ENCODE measurements at places on chromosomes 11 and 22.

DNA sequence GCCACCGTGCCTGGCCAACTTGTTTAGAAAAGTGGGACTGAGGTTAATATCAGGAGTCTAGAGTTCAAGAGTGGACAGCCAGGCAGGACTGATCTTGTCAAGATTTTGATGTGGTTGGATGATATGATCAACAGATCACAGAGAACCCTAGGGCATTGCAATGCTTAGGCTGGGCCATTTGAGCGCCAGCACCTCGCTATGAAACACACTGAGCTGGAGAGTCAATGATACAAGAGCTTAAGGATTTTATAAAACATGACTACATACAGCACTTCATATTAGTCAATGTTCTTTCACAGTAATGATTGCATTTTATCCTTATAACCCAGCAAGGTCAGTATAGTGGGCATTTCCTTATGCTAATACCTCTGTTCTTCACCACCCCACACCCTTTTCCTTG, 15.4 kb upstream of the PEX26 start:
- no peak for DNase-seq

- DNase-seq, result no peak
Observed at GRCh38 chr22:37502342-37503182, 16.4 kb upstream of the MFNG start.

GRCh38 chr22:35045451-35045850, 20.5 kb upstream of the ISX start:
- no peak for DNase-seq

DNA sequence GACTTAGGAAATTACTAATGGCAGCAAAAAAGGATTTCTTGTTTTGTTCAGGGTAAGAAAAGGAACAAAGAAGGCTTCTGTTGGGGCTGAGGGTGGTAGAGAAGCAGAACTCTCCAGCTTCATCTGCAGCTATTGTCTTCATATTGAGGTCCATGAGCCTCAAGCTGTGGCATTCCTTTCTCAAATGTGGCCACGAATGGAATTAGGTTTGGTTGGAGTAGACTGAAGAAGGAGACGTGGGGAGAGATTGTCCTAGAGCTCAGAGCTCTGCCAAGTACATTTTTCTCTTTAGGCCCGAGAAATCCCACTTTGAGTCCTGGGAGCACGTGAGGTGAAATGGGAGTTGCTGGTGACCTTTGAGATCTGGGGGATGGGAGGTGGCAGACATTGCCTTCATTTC, 25.8 kb upstream of the MYOD1 start:
- no peak for DNase-seq

GRCh38 chr11:80082406-80082805, 641.6 kb upstream of the TENM4 start:
- DNase-seq, result no peak

- DNase-seq, result no peak
Observed at GRCh38 chr22:43515902-43516301, 104.1 kb downstream of the MPPED1 start.

- DNase-seq, result no peak
Observed at GRCh38 chr11:3149852-3150188, 15.3 kb downstream of the OSBPL5 start.

DNA sequence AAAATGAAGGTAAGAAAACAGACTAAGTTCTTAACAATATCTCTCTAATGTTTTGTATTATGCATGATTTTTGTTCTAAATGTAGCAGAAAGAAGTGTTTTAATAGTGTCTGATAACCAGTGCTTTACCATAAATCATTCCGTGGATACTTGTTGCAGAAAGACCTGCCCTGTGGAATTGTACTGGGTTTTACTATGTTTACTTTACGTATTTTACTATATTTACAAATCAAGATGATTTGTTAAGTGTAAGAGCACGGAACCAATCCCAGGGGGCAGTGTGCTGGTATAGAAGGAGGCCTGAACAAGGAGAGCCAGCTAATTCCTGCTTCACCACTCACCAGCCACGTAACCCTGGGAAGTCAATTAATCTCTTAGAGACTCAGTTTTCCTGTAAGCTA, 1.4 kb downstream of the HTR3B start:
- DNase-seq, result no peak

GRCh38 chr22:41976961-41977566, 7.8 kb downstream of the SEPTIN3 start:
- DNase-seq, result no peak

DNA sequence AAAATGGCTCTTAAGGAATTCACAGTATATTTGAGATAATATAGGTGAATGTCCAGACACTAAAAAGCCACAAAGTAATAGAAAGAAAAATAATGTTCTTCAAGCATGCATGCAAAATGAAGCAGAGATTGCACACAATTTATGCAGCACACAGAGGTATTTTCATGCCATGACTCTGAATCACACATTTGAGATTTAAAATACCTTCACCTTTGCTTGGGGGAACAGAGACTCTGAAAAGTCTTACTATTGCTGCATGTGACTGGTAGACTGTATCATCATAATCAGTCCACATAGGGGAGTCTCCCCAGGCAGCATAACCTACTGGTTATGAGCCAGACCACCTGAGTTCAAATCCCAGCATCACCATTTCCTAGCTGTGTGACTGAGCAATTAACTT, 96.2 kb downstream of the RCN1 start:
- no peak for DNase-seq

DNA sequence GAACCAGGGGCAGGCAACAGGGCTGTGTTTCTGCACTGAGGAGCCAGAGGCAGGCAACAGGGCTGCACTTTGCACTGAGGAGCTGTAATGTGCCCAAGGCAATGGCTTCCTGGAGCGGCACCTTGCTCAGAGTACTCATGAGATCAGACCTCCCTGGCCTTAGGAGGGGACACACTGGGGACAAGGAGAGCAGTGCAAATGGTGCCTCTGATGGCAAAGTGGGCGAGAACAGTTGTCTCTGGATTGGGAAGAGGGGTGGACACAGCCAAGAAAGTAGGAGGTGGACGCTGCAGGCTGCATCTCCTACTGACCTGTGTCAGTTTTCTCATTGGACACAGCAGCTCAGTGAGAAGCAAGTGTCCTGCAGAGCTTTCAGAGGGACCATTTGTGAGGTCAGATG, 1443.3 kb downstream of the TBC1D22A start:
- DNase-seq, result no peak

DNA sequence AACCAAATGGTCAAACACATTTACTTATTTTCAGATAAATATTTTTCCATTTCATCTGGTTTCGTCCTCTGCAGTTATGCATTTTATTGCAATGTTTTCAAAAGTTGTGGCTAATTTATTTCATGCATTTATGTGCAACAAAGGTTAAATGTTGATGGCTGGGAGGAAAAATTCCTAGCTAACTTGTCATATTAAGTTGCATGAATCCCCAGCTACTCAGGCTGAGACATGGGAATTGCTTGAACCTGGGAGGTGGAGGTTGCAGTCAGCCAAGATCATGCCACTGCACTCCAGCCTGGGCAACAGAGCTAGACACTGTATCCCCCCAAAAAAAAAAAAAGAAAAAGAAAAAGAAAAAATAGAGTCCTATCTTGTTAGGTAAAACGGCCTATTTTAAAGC, 1862.4 kb upstream of the RAG2 start:
- DNase-seq, result no peak

- DNase-seq, result peak; percentile 27
Observed at GRCh38 chr11:128345316-128345715, 242.0 kb downstream of the ETS1 start.

DNA sequence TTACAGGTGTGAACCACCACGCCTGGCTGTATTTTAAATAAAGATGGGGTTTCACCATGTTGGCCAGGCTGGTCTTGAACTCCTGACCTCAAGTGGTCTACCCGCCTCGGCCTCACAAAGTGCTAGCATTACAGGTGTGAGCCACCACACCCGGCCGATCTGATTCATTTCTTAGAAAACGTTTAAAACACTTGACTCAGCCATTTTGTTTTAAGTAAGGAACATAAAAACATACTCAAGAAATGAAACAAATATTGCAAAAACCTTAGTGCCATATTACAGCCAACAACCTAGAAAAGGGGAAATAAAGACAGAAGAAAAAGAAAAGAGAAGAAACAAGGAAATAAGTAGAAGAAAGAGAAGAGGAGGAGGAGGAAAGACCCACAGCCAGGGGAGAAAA, 17.4 kb downstream of the LRFN4 start:
- DNase-seq, result no peak

DNA sequence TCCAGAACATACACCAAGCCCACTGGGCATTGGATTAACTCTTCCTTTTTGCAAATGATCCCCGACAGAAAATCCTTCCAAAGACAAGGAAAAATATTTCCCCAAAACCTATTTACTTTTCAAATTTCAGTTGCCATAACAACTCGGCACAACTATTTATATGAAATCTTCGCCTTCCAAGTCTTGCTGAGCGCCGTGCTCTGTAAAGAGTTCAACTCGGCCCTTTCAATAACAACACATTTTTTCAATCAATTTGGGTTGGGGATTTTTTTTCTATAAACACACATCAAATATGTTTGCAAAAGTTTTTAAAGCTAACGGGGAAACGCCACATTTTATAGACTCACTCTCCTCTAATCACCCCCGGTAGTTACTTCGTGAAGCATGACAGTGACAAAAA, 333.8 kb downstream of the MN1 start:
- DNase-seq, result no peak

GRCh38 chr11:6303661-6304060, 16.6 kb downstream of the CAVIN3 start:
- no peak for DNase-seq

DNA sequence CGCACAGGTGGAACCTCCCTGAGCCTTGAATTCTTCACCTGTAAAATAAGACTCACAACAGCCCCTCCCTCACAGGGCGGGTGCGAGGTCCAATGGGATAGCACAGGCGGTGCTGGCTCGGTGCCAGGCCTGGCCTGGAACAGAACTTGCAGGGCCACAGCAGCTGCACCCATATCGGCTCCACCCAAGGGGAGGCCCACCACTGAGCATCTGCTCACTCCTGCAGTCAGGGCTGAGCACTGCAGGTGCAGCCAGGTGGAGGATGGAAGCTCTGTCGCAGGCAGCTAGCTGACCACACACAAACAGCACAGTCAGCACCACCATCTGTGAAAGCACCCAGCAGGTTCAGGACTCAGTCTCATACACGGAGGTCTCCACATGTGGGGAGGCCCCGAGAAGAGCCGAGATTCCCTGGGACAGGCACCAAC, 19.6 kb downstream of the VPS37C start:
- no peak for DNase-seq

- no peak for DNase-seq
Observed at GRCh38 chr22:35206889-35207288, 50.4 kb upstream of the HMGXB4 start.

GRCh38 chr11:123086305-123086704, 24.4 kb upstream of the HSPA8 start:
- no peak for DNase-seq

GRCh38 chr11:76459299-76459698, 14.5 kb downstream of the EMSY start:
- no peak for DNase-seq

GRCh38 chr11:11731311-11732083, 109.7 kb upstream of the GALNT18 start:
- DNase-seq, result no peak

GRCh38 chr11:102313238-102313940, 3.9 kb upstream of the BIRC3 start:
- no peak for DNase-seq

GRCh38 chr11:5726351-5726750, 9.9 kb upstream of the OR56B1 start:
- no peak for DNase-seq

GRCh38 chr11:24653901-24654300, 157.0 kb downstream of the LUZP2 start:
- DNase-seq, result no peak

DNA sequence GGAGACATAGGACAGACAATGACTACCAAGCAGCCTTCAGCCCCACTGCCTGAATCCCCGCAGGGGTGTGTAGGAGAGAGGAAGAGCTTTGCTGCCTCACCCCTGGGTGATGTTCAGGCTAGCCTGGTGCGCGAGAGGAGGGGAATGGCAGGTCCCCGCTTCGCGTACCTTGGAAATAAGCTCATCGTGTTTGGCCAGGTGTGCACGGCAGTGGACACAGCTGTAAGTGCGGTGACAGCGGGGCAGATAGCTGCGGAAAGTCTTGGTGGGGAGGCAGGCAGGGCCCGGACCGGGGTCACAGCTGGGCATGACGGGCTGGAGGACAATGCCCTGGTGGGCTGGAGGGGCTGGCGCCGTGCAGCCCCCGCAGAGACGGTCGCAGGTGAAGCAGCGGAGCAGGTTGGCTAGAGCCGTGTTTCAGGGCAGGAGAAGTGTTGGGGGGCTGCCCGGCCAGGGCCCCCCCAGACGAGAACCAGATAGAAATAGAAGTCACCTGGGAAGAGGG, 2.9 kb downstream of the YPEL4 start:
- no peak for DNase-seq
